ENCODE measurements at places on chromosomes 3 and 15.

GRCh38 chr15:46879032-46879770 lies 838.1 kb upstream of the SEMA6D start:
- no peak for DNase-seq

- no peak for DNase-seq
Observed at GRCh38 chr15:71494563-71495397, 315.6 kb upstream of the NR2E3 start.

GRCh38 chr15:92197746-92198145 lies 195.9 kb upstream of the ST8SIA2 start:
- no peak for DNase-seq

DNA sequence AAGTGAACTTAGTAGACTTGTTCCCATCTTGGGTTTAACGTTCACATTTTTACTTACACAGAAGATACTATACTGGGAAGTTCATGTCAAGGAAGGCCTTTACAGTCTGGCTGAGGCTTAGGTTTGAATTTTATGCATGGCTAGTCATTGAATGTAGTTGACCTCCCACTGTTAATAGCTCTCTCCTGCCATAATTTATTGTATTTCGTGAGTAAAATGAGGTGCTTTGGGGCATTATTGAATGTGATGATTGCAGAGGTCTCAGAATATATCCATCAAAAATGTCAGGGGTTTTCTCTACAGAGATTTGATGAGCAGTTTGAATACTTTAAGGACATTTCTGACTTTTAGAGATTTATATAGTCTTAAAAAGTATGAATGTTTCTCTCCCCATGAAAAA lies 356.6 kb upstream of the GRM7 start:
- DNase-seq, result no peak

GRCh38 chr3:148729476-148730055 lies 31.9 kb downstream of the AGTR1 start:
- no peak for DNase-seq

GRCh38 chr3:113183748-113184661 lies 27.4 kb upstream of the BOC start:
- no peak for DNase-seq

DNA sequence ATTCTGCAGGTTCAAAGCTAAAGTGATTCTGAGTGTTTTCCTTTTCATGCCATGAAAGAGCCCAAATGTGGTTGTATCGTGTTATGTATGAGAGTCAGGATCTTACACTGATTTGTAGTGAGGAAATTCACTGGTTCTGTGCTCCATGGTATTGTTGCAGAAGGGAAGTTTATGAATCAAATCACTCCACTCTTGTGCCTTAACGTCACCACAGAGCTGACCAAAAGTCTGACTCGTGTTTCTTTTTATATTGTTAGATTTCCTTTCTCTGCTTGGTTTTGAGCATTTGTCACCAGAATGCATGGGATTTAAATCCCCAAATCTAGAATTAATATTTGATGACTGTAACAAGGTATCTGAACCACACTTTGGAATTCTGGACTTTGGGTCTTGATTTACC lies 29.1 kb upstream of the SLC30A4 start:
- no peak for DNase-seq

DNA sequence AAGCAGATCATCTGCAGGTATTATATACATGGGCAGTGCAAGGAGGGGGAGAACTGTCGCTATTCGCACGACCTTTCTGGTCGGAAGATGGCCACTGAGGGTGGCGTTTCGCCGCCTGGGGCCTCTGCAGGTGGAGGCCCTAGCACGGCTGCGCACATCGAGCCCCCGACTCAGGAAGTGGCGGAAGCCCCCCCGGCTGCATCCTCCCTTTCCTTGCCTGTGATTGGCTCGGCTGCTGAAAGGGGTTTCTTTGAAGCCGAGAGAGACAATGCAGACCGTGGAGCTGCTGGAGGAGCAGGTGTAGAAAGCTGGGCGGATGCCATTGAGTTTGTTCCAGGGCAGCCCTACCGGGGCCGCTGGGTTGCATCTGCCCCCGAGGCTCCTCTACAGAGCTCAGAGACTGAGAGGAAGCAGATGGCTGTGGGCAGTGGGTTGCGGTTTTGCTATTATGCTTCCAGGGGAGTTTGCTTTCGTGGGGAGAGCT lies 639 bp downstream of the MKRN3 start:
- no peak for DNase-seq

GRCh38 chr15:28944286-28944685 lies 58.5 kb downstream of the APBA2 start:
- DNase-seq, result no peak

- DNase-seq, result no peak
Observed at GRCh38 chr3:51280176-51280575, 104.9 kb upstream of the MANF start.

DNA sequence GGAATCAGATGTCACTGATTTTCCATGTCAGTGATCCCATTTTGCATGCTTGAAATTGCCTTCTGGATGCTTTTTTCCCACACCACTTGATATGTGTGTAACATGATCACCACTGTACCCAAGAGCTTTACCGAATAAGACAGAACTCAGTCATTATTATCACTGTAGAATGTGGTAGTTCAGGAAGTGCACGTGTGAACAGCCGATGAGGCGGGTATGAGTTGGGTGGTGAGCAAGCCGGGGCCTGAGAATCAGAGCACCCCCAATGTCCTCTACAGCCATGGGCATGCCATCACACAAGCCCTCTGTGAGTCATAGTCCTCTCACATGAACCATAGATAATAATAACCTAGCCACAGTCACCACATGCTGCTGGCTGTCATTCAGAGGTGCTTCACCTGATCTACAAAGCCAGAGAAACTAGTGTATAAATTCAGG lies 470.8 kb downstream of the SOX2 start:
- DNase-seq, result no peak

DNA sequence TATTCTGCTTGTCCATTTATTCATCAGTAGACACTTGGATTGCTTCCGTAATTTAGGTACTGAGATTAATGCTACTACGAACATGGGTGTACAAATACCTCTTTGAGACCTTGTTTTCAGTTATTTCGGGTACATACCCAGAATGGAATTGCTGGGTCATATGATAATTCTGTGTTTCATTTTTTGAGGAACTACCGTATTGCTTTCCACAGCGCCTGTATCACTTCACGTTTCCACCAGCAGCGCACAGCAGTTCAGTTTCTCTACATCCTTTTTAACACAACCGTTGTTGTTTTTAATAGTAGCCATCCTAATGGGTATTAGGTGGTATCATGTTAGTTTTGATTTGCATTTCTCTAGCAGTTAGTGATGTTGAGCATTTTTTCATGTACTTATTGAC lies 9.5 kb downstream of the PAK2 start:
- DNase-seq, result no peak

Measured in psoas muscle (tissue), 8 donors.